ENCODE measurements at places on chromosomes 3 and 15.

DNA sequence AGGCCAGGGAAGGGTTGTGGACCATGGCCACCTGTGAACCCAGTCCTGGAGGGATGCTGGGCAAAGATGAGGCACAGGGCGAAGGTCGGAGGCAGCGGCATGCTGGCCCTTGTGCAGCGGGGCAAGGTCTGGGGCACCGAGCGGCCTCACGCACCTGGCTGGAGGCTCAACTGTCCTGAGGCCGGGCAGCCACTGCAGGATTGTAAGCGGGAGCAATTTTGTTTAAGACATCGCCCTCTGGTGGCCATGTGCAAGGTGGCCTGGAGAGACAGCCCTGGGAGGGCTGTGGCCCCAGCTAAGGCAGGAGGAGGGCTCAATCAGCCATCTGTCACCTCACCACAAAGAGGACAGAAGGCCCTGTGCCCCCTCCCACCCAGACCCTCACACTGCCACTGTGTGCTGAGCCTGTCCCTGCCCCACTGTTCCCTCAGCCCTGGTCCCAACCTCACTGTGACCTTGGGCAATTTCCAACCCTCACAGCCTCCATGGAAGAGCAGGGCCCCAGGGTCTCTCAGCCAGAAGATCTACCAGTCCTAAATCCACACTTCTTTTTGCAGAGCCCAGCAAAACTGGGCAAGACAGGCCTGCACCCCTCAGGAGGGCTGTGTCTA is 46.2 kb downstream of the TPRA1 start:
- DNase-seq, result peak; percentile 75

GRCh38 chr3:133568294-133569014 is 5.0 kb upstream of the CDV3 start:
- no peak for DNase-seq

GRCh38 chr15:33565094-33565493 is 254.3 kb downstream of the RYR3 start:
- DNase-seq, result no peak

GRCh38 chr3:128996200-128996599 is 2.3 kb upstream of the CFAP92 start:
- DNase-seq, result no peak

GRCh38 chr3:197495059-197495455 is 60.7 kb downstream of the BDH1 start:
- DNase-seq, result no peak

DNA sequence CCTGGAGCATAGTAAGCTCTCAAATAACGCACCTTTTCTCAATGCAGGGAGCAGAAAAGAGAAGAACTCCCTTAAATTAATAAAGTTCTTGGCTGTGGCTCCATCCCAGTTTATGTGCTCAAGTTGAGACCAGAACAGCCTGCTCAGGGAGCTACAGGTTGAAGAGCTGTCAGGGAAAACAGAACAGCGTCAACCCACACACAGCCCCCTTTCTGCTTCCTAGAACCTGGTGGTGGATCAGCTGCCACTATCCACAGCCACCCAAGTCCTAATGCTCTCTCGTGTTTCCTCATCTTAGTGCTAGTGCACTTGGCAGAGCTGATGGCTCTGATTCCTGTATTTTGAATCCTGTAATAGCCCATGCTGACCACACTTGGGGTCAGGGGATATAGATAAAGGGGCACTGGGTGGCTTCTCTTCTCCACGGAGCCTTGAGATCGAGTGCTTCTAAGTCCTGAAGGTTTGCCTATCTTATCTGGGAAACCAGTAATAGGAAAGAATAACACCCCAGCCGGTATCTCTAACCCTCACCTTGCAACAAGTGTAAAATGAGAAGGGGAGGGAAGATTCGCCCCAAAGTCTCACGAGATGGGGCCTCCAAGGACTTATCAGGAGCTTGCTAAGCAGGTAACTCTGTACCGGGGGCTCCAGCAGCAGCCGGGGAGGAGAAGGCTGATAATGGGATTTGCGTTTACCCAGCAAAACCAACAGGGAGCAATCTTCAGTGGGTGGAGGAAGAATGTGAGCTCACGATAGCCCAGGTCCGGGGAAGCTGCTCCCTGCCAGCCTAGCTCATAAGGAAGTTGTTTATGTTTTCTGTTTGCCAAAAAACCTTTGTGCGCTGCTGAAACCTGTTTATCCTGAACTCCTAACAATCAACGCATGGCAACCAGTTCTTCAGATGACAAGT is 136.2 kb upstream of the ICE2 start:
- no peak for DNase-seq

GRCh38 chr15:69987492-69988489 is 109.9 kb downstream of the TLE3 start:
- DNase-seq, result no peak

DNA sequence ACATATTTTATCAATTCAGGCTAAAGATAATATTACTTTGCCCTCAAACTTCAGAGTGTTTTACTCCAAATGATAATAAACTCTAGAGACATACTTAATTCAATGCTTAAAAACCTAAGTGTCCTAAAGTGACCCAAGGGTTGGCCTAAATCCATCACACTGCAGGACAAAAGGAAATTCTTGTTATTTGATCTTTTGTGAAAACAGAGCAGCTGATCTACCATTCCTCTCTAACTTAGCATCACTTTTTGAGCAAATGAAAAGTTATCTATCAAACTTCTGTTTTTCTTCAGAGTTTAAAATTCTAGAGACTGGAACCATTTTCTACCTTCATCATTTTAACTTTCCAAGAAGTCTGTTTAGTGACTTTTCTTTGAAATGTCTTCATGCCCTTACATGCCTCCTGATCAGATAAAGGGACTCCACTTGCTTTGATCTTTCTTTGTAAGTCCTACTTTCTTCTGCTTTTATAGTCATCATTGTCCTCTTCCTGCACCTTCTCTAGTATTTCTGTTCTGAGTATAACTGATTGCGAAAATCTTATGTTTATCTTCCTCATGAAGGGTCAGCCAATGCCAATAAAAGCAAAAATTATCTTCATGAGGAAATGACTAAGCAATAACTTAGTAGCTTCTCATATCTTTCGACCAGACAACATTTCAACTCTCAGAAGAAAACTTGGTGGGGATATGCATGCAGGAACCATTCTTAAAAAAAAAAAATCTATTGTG is 378.7 kb upstream of the TGFBR2 start:
- no peak for DNase-seq

DNA sequence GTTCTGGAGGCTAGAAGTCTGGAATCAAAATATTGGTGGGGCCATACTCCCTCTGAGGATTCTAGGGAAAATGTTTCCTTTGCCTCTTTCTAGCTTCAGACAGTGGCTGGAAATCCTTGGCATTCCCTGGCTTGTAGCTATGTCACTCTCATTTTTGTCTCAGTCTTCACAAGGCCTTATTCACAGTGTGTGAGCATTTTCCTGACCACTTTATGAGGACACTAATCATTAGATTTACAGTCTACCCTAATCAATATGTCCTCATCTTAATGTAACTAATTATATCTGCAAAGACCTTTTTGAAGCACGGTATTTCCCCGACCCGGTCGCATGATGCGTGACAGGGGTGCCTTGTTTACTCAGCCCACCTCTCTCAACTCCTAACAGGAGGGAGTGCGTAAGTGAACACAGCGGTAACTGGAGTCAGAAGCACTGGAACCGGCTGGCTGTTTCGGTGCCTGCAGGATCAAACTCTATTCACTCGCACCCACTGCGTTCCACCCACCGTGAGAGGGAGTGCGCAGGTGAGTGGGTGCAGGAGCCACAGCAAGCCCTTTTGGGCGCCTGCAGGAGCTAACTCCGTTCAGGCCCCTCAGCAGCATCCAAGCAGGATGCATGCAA is 155.0 kb downstream of the EPHA3 start:
- no peak for DNase-seq
